ENCODE measurements at places on chromosomes 12 and 14.

GRCh38 chr12:14362352-14362751 is 3.1 kb upstream of the ATF7IP start:
- no peak for DNase-seq

DNA sequence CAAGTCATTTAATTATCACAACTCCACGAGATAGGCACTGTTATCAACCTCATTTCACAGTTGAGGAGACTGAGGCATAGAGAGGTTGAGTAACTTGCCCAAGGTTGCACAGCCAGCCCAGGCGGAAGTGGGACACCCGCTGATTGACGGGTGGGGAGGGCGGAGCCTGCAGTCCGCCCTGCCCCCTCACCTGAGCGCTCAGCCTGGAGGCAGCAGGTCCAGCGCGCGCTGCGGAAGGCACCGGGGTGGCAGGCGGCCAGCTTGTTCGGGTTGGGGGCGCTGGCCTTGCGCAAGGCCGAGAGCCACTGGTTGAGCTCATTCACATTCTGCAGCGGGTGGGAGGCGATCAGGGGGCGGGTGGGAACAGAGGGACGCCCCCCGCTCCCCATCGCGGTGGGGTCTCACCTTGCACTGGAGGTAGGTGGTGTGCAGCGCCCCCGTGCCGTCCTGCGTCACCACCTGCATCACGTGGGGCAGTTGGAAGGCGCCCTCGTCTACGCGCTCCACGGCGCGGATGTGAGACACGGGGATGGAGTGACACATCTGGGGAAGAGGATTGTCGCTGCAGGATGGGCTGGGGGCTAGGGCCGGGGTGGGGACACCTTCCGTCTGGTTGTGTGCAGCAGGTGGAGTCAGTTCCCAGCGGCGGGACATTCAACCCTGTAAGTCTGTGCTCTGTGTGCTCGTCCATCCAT is 31.7 kb downstream of the RASAL1 start:
- no peak for DNase-seq

GRCh38 chr14:61416591-61416990 is 95.2 kb downstream of the PRKCH start:
- no peak for DNase-seq

- DNase-seq, result no peak
These were observed 36.8 kb downstream of the DAAM1 start for GRCh38 chr14:59225281-59225680.

DNA sequence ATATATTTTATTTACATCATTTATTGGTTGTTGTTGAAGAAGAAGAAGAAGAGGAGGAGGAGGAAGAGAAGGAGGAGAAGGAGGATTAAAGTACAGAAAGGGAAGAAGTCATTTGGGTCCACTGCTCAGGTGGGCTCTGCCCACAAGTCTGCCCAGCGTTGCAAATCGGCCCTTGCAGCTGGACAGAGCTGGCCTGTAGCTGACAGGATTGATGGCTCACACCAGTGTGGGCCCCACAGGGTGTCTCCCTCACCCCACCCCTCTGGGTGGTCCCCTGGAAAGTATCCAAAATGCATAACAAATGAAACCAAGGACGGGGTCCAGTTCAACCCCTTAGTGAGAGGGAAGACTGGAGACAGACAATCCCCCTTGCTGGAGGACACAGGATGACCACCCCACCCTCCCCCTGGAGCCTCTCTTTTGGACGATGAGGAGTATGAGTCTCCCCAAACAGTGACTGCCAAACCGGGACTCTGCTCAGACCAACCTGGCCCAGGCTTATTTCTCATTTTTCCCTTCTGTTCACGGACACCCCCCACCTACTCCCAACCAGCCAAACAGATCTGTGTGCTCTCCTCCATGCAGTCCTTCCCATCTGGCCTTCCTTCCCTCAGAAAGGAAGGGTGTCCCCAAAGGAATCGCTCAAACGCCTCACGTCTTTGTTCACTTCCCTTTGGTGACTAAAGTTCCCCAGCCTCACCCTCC is 17.7 kb downstream of the DPF3 start:
- DNase-seq, result no peak

- DNase-seq, result no peak
These were observed 21.8 kb downstream of the MVK start for GRCh38 chr12:109595321-109595902.

DNA sequence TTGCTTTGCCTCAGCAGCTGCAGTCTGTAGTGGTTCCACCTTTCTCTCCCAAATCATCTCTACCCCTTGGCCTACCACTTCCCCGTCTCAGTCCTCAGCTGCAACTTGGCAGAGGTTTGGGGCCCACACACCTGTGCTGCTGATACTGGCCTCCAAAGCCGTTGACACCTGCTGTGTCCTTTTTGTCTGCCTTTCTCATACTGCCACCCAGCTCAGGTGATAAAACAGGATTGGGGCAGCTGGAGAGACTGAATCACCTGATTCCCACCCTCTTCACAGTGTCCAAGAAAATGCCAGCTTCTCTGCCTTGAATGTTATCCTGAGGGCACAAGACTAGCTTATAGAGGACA is 103.7 kb downstream of the ETV6 start:
- DNase-seq, result no peak

DNA sequence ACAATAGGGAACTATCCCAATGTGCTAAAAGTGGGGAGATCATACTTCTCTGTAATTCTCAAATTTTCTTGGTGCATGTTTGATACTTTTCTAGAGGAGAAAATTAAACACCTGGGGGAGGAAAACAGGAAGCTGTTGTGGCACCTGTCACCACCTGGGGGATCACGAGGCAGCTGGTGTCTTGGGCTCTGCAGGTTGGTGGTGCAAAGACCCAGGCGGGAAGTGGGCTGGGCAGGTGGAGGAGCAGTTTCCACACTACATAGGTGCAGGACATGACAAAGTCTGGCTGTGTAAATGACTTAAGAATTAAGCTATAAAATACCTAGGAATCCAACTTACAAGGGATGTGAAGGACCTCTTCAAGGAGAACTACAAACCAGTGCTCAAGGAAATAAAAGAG is 23.2 kb downstream of the PEX5 start:
- DNase-seq, result no peak

GRCh38 chr12:32043928-32044549 is 62.6 kb upstream of the BICD1 start:
- no peak for DNase-seq

DNA sequence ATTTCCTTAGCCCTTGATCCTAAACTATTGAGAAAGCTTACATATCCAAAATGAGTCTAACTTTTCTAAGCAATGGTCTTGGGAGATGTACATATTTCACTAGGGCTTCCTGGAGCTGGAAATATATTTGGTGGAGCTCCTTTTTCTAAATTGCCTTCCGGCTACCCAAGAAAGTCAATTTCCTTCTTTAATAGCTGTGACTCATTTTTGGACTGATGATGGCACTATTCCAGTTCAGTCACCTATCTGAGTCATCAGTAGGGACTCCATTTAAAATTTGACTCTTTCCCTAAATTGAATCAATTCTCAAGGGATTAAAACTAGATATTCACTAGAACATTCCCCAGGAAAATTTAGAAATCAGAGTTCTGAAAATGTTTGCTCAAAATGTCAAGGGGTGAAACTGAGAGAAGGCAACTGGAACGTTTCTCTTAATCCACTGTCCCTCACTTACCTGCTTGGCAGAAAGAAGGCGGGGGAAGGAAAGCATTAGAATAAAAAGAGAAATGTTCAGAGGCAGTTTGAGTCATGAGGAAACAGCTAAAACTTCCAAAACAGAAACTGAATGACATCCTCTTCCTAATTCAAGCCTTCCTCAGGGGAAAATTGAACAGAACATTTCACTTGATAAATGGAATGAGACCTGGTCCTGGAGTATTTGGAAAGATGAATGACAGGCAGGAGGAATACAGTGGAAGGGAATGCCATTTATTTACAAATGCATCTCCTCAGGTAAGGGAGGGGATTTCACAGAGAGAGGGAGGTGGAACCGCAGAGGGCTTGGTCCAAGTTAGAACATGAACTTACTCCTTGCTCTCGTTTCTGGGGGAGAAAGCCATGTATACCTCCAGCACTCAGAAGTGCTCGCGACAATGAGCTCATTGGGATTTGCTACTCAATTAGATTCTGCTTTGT is 91.2 kb downstream of the RGS6 start:
- no peak for DNase-seq

- DNase-seq, result no peak
These were observed 1.4 kb upstream of the RFLNA start for GRCh38 chr12:124293286-124294003.

DNA sequence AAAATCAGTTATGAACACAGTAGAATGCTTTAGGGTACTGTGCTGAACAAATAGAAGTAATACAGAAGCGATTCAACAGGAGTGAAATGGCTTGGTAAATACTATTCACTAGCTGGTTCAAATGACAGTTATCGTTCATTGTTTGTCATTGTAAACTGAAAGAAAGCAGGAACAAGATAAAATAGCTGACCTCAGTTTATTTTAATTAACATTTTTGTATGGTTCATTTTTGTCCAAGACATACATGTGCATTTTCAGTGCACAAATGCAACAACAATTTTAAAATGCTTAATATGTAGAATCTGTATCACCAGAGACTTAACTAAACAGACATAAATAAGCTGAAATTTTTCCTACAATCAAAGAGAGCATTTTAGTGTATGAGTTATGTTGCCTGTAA is 49.9 kb downstream of the ALX1 start:
- DNase-seq, result no peak

DNA sequence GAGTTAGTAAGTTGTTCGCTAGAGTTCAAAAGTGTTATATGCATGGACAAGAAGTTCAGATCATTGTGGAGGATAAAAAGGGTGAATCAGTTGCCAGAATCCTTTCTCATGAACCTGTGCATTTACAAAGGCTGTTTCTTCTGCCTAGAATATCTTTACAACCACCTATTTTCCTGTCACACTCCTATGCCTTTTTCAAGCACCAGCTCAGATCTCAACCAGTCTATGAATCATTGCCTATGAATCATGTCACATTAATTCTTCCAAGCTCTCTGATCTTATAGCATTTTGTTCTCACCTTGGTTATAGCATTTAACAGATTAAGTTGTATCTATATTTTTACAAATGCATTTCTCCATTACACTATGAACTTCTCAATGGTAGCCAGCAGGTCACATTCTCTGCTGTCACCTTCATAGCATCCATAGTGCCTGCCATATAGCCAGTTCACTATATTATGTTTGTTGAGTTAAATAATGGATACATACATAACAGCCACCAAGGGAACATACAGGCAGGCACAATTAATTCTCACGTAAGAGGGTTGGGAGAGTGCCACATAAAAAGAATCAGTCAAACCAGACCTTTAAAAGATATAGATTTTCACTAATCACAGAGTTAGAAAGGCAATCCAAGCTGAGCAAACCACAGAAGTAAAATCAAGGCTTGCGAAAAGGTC is 573.0 kb downstream of the FOXG1 start:
- DNase-seq, result peak; percentile 55

DNA sequence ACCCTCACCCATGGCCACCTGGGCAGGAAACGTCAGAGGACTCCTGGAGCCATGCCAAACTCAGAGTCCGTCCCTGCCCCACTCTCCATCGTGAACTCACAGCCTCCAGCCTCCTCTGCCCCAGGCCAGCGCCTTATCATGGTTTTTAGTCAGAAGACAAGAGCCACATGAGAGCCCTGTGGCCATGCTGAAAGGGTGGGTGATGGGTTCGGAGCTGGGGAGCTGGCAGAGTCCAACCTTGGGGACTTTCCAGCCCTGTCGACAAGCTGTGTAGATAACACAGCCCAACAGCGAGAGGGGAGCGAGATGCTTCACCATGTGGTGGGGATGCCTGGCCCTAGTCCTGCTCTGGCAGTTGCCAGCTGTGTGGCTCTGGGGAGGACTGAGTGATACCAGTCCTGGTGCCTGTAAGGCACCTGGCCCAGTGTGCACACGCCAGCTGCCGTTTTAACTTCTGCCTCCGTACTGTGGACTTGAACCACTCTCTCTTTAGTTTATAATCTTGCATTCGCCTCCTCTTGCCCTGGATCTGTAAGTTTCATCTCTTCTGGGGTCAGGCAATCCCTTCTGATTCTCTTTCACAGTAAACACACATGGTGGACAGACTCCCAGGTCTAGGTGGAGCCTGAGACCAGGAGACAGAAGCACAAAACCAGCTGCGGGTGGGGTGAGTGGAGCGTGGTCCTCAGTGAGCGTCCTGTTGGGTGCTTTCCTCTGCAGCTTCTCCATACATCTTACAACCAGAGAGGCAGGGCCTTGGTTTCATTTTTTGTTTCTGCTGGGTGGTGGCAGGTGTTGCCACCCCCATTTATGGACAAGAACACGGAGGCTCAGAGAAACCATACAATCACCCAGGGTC is 55.3 kb downstream of the RIN3 start:
- no peak for DNase-seq

- no peak for DNase-seq
These were observed 67.3 kb downstream of the SPTB start for GRCh38 chr14:64812412-64812811.

GRCh38 chr12:108232565-108232964 is 103.5 kb downstream of the WSCD2 start:
- DNase-seq, result no peak

DNA sequence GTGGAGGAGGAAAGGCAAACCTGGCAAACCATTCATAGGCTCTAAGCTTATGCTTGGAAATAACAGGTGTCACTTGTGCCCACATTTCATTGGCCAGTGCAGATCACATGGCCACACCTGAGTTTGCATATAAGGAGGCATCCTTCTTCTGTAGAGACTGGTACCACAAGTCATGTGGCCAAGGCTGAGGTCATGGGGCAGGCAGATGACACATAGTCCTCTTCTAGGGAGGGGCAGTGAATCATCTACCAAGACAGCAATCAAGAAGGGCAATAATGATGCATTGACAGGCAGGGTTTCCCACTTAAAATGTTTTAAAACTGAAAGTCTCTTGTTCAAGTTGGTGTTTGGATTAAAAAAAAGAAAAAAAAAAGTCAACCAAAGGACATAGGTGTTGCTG is 77.3 kb downstream of the DAAM1 start:
- DNase-seq, result no peak

- DNase-seq, result no peak
These were observed 736 bp downstream of the C14orf39 start for GRCh38 chr14:60485057-60485597.

GRCh38 chr14:99818503-99819036 is 25.4 kb downstream of the EML1 start:
- no peak for DNase-seq

- no peak for DNase-seq
These were observed at the start of gene MYO1H for GRCh38 chr12:109347589-109347988. TSS of gene MYO1H (plus strand) at chr12:109347900. CDS start at chr12:109347961, 61 bp downstream.

DNA sequence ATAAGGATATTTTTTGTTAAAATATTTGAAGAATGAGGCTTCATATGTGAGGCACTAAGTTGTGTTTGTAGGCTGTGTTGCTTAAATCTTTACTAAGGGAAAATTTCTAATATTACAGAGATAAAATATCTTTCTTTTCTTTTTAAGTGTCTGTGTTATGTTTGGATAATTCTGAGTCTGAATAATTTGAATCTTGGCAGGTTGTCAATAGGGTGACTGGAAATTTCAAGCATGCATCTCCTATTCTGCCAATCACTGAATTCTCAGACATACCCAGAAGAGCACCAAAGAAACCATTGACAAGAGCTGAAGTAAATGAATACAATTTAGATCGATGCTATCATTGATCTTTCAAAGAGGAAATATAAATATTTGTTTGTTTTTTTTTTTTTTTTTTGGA is 29.4 kb downstream of the TMPO start:
- peak; percentile 60 for DNase-seq

- peak; percentile 66 for DNase-seq
These were observed 18.9 kb downstream of the BICD1 start for GRCh38 chr12:32125455-32126084.

- DNase-seq, result no peak
These were observed 323.8 kb upstream of the DCN start for GRCh38 chr12:91506452-91506851.

- no peak for DNase-seq
These were observed 196.3 kb downstream of the TRHDE start for GRCh38 chr12:72468505-72468904.
